ENCODE measurements at places on chromosomes 4 and X.

GRCh38 chr4:177778623-177779022 lies 336.4 kb upstream of the AGA start:
- DNase-seq: no peak

GRCh38 chr4:41156574-41156973 lies 57.8 kb downstream of the APBB2 start:
- no peak for DNase-seq

DNA sequence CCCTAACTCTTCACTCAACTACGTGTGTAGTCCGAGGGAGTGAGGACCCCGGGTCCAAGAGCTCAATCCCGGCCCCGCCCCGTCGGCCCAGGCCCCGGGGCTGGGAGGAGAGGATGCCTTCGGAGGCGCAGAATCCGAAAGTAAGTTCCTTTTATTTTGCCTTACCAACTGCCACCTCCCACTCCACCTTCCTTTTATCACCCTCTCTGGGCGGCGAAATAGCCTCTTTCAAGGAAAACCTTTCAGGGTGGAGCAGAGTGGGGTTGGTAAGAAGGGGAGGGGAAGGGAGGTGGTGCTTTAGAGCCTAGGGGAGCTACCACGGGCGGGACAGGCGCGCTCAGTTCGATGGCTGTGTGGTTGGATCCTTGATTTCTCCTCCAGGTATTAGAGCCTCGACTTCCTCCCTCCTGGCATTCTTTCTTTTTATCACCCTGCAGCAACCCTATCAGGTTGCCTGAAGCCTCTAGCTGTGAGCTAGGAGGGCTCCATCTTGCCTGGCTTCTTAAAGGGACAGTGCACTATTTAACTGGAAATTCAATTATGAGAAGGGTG lies 191.2 kb downstream of the RRAGB start:
- peak; percentile 11 for DNase-seq

DNA sequence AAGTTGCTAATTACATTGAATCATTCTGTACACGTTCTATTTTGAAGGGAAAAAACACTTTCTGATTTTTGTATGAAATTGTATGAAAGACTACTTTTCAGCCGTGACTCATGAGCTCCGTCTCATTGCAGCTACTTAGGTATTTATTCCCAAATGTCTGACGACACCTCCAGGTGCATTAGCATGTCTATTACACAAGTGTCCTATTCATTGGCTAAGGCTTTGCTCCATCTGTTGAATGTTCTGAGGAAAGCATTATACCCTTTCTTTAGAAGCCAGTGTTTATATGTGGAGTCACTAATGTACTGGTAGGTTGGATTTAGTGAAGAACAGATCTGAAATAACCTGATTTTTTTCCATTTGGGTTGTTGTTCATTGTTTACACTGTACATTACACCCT lies 51.8 kb downstream of the MAP7D3 start:
- DNase-seq: no peak

GRCh38 chrX:137425986-137426385 lies 139.9 kb upstream of the ZIC3 start:
- DNase-seq: no peak

- DNase-seq: no peak
Observed at GRCh38 chrX:134368126-134368525, 91.8 kb upstream of the HPRT1 start.

- peak; percentile 11 for DNase-seq
Observed at GRCh38 chrX:41733939-41734338, 10.0 kb downstream of the GPR82 start.

DNA sequence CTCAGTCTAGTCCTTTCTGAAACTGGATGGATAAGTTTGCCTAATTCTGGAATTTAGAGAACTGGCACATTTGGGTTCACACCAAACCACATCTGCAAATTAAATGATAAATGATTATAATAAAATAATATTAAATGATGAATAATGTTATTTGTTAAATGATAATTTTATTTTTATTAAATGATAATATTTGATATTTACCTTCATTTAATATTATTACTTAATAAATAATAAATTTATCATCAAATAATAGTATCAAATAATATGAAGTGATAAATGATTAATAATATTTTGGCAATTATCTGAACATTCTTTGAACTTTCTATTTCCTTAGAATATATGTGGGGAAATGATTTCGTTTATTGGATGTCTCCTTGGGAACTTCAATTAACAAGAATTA lies 1604.2 kb downstream of the STIM2 start:
- DNase-seq: no peak

DNA sequence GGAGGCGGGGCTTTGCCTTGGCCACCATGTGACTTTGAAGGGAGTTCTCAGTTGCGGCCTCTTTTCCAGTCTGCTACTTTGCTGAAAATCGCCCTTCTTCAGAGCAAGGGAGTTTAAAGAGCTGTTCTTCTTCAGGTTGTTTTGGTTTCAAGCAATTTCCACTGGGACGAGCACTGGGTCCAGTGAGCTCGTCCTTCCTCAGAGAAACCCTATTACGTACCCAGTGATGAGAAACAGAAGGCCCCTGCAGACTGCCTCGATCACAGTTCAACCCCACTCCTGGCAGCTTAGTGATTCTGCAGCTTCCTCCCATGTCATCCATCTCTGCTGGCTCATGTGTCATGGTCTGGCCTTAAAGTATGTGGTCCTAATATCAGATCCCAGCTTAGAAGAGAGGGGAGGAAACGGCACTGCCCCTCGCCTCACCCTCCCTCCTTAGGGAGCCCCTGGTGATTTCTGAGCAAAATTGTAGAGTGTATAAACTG lies 7.8 kb upstream of the FAM149A start:
- no peak for DNase-seq

Measured in CD4-positive, alpha-beta T cell treated with Interleukin-10 for 1 hour (primary cell).